ENCODE measurements at places on chromosomes 2 and 18. TPM values are rescaled to one million over a fixed set of nuclear protein-coding genes. Genes with fewer than 3 reads are reported as not detected.

GRCh38 chr18:2906704-2907549 lies 60.1 kb downstream of the EMILIN2 start:
- H3K36me3 ChIP-seq, result no peaks in the 10 kb centered on the region
- peaks cover 41% of the 10 kb centered on the region for H3K4me1 ChIP-seq
- peaks cover 51% of the 10 kb centered on the region for H3K27me3 ChIP-seq
- no peak for DNase-seq

The TSPYL6 gene
- total RNA-seq, result not detected

DNA sequence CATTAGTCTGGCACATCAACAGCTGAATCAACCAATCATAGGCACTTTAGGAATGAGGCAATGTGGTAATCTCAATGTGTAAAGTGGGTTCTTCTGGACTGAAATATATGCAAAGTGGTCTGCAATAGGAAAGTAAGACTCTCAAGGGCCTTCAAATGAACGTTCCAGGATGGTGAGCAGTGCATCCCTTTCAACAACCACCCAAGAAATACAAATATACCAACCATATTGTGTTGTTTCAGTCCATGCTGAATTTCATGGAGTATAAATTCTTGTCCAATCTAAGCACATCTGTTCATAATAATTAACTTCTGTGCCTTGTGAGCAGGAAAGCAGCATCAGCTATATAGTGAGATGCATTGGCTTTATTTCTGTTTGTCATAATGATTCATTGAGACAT lies 556.2 kb downstream of the THSD7B start:
- no peaks in the 10 kb centered on the region for H3K4me1 ChIP-seq
- no peaks in the 10 kb centered on the region for H3K36me3 ChIP-seq
- H3K27ac ChIP-seq, result no peak overlapping the region
- no peaks in the 10 kb centered on the region for H3K27me3 ChIP-seq

DNA sequence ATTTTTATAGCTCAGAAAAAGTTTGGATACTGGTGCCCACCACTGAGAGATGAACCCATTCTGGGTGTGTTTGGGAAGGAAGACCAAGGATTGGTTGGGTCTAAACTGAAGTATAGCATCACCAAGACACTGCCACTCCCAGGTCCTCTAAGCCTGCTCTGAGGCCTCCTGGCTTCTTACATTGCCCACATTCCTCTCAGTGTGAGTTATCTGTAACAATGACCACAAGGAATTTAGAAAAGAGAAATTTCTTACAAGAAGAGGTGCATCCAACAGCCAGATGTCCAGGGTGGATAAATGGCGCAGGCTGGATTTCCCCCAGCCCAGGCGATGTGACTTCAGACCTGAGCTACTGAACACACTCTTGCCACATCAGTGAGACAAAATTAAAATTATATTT lies 1.6 kb upstream of the GPR45 start:
- H3K36me3 ChIP-seq, result no peaks in the 10 kb centered on the region
- H3K4me3 ChIP-seq, result no peak overlapping the region
- H3K4me1 ChIP-seq, result peaks cover 3% of the 10 kb centered on the region
- H3K27me3 ChIP-seq, result no peaks in the 10 kb centered on the region
- H3K27ac ChIP-seq, result no peak overlapping the region

DNA sequence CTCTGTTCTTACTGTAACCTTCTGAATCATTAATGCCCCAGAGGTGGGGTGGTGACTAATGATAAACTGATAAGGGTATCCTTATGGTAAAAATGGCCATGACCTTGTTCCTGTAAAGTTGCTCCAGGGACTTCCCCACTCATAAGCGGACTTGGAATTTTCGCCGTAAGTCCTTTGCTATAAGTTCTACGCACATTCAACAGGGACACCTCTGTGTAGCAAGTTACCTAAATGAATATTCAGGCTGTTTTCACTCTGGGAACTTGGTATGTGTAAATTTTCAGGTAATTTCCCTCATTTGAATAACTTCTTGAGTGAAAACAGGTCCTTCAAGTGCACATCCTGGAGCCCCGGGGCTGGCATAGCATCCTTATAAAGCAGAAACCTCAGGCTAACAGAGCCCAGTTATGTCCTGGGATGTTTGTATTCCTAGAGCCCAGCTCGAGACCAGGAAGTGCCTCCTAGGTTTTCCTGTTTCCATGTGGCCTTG lies 9.4 kb upstream of the AGFG1 start:
- H3K36me3 ChIP-seq, result no peaks in the 10 kb centered on the region
- no peaks in the 10 kb centered on the region for H3K4me1 ChIP-seq
- DNase-seq, result no peak
- H3K27me3 ChIP-seq, result no peaks in the 10 kb centered on the region
- H3K4me3 ChIP-seq, result no peak overlapping the region
- H3K27ac ChIP-seq, result no peak overlapping the region

The SEMA4F gene
- total RNA-seq, result 5.5 TPM

The CKAP2L gene
- not detected for total RNA-seq

GRCh38 chr2:159461076-159461475 lies 155.3 kb downstream of the BAZ2B start:
- peaks cover 29% of the 10 kb centered on the region for H3K4me1 ChIP-seq
- no peaks in the 10 kb centered on the region for H3K36me3 ChIP-seq
- no peaks in the 10 kb centered on the region for H3K27me3 ChIP-seq
- H3K4me3 ChIP-seq, result no peak overlapping the region
- no peak for DNase-seq

- no peaks in the 10 kb centered on the region for H3K4me1 ChIP-seq
- no peaks in the 10 kb centered on the region for H3K36me3 ChIP-seq
- H3K27me3 ChIP-seq, result no peaks in the 10 kb centered on the region
- no peak for DNase-seq
- H3K27ac ChIP-seq, result no peak overlapping the region
Observed at GRCh38 chr2:176038694-176039093, 36.6 kb upstream of the LNPK start.

The HRH4 gene
- not detected for total RNA-seq

DNA sequence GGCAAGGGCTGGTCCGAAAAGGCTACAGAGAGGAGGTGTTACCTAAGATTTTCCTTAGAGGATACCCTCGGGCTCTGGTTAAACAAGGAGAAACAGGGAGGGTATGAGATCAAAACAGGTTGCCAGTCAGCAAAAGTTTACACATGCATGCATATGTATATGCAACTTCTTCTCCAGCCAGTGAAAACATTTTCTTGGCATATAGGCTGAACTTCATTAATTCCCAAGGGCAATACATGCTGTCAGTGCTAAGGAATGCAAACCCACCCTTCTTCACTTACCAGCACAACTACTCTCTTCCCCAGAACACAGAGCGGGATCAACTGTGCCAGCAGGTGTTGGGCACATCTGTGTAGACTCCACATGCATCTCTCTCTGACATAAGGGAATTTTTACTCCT lies 176.0 kb downstream of the GFPT1 start:
- peaks cover 38% of the 10 kb centered on the region for H3K4me1 ChIP-seq
- no peaks in the 10 kb centered on the region for H3K27me3 ChIP-seq
- H3K27ac ChIP-seq, result no peak overlapping the region

- no peak overlapping the region for H3K4me3 ChIP-seq
- DNase-seq, result no peak
- peak overlapping the region; percentile 24 for H3K27ac ChIP-seq
- H3K36me3 ChIP-seq, result no peaks in the 10 kb centered on the region
Observed at GRCh38 chr2:71721362-71721665, 268.0 kb downstream of the DYSF start.

- H3K4me3 ChIP-seq, result no peak overlapping the region
- no peaks in the 10 kb centered on the region for H3K36me3 ChIP-seq
- H3K4me1 ChIP-seq, result no peaks in the 10 kb centered on the region
- no peak for DNase-seq
Observed at GRCh38 chr2:127118038-127118437, 11.1 kb upstream of the BIN1 start.

The CNTNAP5 gene
- total RNA-seq, result not detected

DNA sequence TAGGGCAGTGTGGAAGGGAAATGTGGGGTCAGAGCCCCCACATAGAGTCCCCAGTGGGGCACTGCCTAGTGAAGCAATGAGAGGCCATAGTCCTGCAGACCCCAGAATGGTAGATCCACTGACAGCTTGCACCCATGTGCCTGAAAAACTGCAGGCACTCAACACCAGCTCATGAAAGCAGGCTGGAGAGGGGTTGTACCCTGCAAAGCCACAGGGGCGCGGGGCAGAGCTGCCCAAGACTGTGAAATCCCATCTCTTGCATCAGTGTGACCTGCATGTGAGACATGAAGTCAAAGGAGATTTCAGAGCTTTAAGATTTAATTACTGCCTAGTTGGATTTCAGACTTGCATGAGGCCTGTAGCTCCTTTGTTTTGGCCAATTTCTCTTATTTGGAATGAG lies 224.0 kb downstream of the TXNL1 start:
- H3K27me3 ChIP-seq, result no peaks in the 10 kb centered on the region
- H3K4me1 ChIP-seq, result no peaks in the 10 kb centered on the region
- no peak for DNase-seq

DNA sequence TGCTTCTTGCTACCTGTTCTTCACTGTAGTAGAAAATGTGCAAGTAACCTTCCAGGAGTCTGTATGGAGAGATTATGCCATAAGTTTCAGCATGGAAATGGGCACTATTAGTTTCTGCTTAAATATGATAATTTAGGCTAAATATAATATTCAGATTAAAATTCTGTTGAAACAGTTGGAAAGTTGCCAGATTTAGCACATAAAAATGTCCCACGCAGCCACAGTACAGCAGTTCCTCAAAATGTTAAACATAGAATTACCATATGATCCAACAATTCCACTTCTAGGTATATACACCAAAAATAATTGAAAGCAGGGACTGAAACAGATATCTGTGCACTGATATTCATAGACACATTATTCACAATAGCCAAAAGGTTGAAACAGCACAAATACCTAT lies 121.2 kb downstream of the NRP2 start:
- H3K4me3 ChIP-seq, result no peak overlapping the region
- DNase-seq, result no peak
- H3K27me3 ChIP-seq, result no peaks in the 10 kb centered on the region
- peaks cover 55% of the 10 kb centered on the region for H3K4me1 ChIP-seq
- H3K27ac ChIP-seq, result no peak overlapping the region

- no peak for DNase-seq
- H3K4me3 ChIP-seq, result no peak overlapping the region
- H3K4me1 ChIP-seq, result peaks cover 9% of the 10 kb centered on the region
Observed at GRCh38 chr2:58992062-58992706, 751.1 kb upstream of the FANCL start.

GRCh38 chr2:10339647-10340592 lies 37.2 kb downstream of the HPCAL1 start:
- no peak for DNase-seq
- H3K27me3 ChIP-seq, result no peaks in the 10 kb centered on the region
- H3K36me3 ChIP-seq, result no peaks in the 10 kb centered on the region
- peaks cover 4% of the 10 kb centered on the region for H3K4me1 ChIP-seq

The MAPRE3 gene
- 15.8 TPM for total RNA-seq

DNA sequence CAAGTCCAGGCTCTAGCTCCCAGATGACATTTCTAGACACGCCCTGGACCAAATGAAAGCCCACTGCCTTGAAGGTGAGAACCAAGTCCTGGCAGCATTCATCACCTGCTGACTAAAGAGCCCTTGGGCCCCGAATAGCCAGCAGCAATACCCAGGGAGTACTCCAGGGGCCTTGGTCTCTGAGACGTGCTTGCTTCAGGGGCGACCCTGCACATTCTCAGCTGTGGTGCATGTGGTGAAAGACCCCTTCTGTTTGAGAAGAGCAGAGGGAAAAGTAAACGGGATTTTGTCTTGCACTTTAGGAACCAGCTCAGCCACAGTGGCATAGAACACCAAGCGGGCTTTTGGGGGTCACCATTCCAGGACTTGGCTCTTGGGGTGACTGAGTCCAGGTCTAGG lies 260.5 kb upstream of the MYT1L start:
- no peaks in the 10 kb centered on the region for H3K4me1 ChIP-seq
- H3K27me3 ChIP-seq, result no peaks in the 10 kb centered on the region
- no peak overlapping the region for H3K27ac ChIP-seq
- H3K36me3 ChIP-seq, result no peaks in the 10 kb centered on the region

DNA sequence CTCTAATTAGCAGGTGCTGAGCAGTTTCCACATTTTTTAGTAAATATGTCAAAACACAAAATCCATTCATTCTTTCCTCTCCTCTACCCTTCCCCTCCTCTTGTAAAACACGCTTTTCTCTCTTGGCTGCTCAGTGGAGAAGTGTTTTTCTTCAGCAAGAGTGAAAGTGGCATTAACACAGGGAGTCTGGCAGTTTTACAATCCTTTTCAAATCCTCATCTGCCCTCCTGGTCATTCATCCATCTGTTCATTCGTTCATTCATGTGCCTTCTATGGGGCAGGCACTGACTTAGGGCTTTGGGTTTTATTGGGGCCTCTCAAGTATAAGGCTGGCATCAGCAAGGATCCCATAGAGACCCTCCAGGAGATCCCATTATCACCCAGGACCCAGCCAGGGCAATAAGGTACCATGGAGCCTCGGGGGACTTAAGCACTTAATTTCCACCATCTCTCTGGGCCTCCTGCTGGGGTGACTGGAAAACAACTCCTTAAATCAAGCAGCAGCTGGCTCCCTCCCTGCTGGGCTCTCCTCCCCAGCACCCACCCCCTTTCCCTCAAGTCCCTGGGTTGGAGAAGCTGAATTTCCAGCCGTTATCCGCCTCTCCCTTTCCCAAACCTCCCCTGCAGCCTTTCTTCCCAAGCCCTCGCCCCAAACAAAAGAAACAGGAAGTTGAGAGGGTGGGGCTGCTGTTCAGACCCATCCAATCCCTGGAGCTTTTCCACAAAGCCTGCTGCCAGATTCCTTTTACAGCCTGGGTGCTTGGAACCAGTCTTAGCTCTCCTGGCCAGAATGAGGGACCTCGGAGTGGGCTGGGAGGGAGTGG lies 32.6 kb downstream of the MARCHF4 start:
- H3K4me1 ChIP-seq, result peaks cover 16% of the 10 kb centered on the region
- peak; percentile 83 for DNase-seq
- no peaks in the 10 kb centered on the region for H3K27me3 ChIP-seq
- no peak overlapping the region for H3K4me3 ChIP-seq
